Activated naive CD4-positive, alpha-beta T cell treated with anti-CD3 and anti-CD28 coated beads, Interleukin-2, amount 50 U/mL, for 16 hours (primary cell): ENCODE measurements at places on chromosomes 6 and 20.
A peak's percentile ranks its signal among the peaks of the same experiment; 100 is the strongest.

DNA sequence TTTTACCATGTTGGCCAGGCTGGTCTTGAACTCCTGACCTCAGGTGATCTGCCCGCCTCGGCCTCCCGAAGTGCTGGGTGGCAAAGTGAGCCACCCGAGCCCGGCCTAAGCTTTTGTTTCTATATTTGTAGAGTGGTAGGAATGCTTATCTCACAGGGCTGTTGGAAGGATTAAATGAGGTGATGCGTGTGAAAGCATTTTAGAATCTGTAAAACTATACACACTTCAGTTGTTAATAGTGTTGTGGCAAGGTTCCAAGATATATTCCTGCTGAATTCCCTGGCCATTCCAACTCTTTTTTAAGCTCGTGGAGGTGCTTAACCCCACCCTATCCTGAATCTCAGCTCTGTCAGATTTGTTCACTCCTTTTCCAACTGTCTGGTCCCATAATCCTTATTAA, 89.9 kb upstream of the AKIRIN2 start:
- no peak for DNase-seq

DNA sequence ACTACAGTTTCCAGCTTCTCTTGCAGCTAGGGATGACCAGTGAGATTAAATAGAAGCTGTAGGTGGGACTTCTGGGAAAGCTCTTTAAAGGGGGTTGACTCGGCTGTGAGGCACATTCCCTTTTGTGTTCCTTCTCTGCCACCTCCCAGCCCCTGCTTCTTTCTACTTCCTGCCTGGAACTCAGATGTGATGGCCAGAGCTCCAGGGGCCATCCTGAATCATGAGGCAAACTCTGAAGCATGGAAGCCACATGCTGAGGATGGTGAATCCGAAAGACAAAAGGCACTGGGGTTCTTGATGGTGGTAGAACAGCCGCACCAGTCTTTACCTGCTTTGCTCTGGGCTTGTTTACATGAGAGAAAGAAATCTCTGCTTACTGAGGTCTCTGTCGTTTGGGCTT, 9.1 kb downstream of the CEBPB start:
- no peak for DNase-seq

- DNase-seq: no peak
Observed at GRCh38 chr6:148628251-148628650, 118.6 kb upstream of the UST start.

GRCh38 chr6:36436466-36436865, 6.2 kb downstream of the PXT1 start:
- no peak for DNase-seq

GRCh38 chr20:50671626-50672025, 19.7 kb downstream of the RIPOR3 start:
- DNase-seq: no peak

DNA sequence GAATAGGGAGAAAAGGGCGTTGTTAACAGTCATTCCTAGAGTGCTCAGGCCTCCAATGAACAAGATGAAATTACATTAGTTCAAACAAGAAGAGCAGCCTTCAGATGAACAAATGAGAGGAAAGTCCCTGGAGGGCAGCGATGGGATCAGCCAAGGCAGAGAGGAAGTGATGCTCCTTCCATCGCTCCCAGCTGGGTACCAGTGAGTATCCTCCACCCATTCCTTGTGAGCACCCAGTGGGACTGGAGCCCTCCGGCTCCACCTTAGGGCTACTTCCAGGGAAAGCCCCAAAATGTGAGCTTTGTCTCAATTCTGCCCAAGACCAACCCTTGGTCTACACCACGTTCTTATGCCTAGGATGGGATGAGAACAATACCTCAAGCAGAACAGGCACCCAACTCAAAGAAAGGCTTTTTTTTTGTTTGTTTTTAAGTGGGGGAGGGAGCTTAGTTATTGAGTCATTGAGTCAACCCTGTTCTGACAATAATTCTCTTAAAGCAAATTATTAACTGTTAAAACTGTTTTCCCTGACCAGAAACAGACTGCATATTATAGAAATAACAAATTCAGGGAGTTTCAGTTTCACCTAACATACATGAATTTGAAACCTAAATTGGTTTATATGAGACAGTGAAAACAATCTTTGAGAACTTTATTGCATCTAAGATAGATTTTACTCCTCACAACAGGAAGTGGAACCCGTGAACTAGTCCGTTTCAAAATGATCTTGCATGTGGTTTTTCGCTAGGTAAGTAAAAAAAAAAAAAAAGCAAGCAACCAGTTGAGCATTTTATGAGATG, 106.9 kb downstream of the IPCEF1 start:
- DNase-seq: peak; percentile 17
